ENCODE measurements at places on chromosomes 3 and 15.

DNA sequence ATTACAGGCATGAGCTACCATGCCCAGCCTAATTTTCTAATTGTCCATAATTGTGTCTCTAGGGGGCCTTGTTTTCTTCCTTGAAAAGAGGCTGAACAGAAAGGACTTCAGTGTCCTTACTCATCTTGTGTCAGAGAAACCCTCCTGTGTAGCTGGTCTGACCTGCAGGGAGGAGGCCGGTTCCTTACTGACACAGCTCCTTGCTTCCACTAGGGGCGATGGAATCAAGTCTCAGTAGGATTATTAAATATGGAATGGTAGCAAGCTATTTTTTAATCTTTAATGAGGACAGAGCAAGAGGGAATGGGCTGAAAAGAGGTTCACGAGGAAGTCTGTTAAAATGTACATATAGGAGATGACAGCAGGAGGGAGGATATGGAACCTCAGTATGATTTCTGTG, 8.6 kb downstream of the LPCAT4 start:
- DNase-seq = no peak

- no peak for DNase-seq
Measured at GRCh38 chr3:53238051-53238850, 17.6 kb downstream of the TKT start.

GRCh38 chr15:37084602-37085001, 15.7 kb downstream of the MEIS2 start:
- DNase-seq = no peak

DNA sequence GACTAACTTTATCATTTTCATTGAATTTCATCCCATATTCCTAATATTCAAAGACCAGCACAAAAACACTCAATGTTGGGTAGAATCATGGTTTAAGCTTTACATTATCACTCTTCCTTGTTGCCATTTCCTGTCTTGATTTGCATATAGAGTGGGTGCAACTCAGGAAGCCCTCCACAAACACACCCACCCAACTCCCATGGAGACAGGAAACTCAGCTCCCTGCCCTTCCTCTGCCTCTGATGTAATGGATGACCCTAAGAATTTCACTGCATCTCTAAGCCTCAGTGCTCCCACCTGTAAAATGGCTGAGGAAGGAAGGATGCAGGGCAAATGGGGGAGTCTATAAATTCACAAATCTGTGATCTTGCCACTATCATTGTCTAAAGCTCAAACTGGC, 98.1 kb upstream of the BFSP2 start:
- no peak for DNase-seq

DNA sequence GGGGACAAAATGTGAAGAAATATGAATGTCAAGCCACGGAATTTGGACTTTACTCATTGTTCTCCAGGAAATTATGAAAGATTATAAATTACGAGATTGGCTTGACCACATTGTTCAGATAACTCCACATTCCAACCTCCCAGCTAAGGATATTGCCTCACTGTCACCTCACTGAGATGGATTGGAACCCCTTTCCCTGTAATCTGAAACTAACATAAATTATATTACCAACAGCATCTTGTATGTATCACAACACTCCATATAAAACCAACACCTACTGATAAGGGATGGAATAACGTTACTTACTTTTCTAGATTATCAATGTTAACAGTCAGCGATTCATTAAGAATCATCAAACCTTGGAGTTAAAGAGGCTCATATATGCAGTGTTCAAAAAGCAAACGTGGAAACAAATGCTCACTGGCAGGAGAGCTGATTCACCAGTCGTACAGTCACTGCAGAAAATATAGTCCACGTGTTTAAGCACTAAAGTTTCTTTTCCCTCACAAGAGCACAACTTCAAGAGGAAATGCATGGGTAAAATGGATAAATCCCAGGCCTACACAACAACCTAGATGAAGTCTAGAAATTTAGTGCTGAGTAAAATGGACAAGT, 451.5 kb downstream of the FGF12 start:
- no peak for DNase-seq

GRCh38 chr15:50945725-50946124, 37.2 kb downstream of the AP4E1 start:
- no peak for DNase-seq

- DNase-seq = no peak
Measured at GRCh38 chr15:63401714-63402497, 20.3 kb upstream of the CA12 start.

- no peak for DNase-seq
Measured at GRCh38 chr3:32325201-32325600, 66.5 kb upstream of the CMTM7 start.

- no peak for DNase-seq
Measured at GRCh38 chr15:56654624-56655023, 78.7 kb downstream of the ZNF280D start.

DNA sequence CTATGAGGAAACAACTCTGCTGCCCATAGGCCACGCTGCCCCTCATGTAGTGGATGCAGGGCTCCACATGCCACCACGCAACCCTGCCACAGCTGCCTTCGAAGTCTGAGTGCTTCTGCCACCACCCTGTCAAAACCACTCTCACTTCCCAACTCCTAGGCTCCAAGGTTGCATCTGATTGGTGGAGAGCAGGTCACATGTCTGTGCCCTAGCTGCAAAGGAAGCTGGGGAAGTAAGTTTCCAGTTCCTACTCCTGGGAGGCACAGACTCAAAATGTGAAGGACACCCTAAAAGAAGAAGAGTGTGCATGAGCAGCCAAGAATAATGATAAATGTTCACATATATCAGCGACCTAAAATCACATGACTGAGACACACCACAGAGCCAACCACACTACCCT, 31.9 kb upstream of the TICRR start:
- no peak for DNase-seq

DNA sequence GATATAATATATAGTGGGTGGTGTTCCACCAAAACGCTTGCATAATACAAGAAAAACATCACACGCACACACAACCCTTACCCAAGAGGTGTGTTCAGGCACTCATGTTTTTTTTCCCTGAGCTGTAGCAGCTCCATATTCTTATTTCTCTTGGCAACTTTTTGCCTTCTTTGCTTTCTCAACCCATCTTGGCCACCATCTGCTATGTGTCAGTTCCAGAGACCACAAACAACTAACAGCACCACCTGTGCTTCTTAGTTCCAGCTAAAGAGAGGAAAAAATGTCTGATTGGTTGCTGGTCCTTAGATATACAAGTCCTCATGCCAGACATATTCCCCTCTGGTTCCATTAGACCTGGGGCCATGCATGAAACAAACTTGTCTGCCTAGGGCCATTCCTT, 11.9 kb downstream of the ACTC1 start:
- no peak for DNase-seq

GRCh38 chr3:114660124-114660523, 366.3 kb downstream of the TIGIT start:
- DNase-seq = no peak

- no peak for DNase-seq
Measured at GRCh38 chr15:99257107-99257750, 5.9 kb downstream of the LRRC28 start.

DNA sequence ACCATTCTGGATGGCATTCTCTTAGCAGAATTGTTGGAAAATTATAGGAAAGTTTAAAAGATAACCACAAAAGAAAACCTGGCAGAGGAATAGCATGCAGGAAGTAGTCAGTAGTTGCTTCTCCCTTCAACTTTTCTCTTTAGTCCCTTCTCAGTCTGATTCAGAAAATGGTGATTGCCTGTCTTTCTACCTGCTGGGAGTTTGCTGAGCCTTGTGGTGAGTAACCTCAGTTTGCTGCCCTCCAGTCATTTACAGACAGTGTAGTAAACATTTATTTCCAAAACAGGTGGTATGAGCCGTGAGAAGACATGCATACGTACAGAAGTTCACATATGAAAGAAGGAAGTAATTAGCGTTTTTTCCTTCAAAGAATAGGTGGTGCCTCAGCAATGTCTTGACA, 224.7 kb upstream of the POU1F1 start:
- no peak for DNase-seq

DNA sequence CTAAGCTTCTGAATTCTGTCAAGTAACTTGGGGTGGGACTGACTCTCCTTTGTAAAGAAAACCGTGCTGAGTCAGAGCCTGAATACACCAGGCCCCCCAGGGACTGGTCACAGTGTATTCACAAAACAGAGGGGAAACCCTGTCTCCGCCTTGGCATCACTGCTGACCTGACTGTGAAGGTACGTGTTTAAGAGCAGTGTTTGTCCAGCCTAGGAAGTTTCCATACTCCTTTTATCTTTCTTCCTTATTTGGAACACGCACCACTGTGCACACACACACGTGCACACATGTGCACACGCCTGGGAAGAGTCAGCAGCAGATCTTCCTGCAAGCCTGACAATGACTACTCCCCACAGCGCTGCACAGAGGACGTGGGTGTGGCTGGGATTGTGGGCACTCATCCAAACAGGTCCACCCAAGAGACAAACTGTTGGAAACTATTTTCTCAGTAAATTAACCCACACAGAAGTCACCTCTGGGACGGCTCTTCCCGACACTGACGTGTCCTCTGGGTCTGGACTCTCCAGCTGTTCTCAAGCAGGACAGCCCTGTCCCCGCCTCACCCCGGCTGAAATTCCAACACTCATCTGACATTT, 87.7 kb downstream of the ATP10A start:
- DNase-seq = no peak
